CD14-positive monocyte (primary cell): ENCODE measurements at places on chromosomes 7 and 10. TPM values are rescaled to one million over a fixed set of nuclear protein-coding genes. Genes with fewer than 3 reads are reported as not detected.

- no peaks in the 10 kb centered on the region for H3K36me3 ChIP-seq
- no peaks in the 10 kb centered on the region for H3K27me3 ChIP-seq
- no peak overlapping the region for H3K27ac ChIP-seq
- no peaks in the 10 kb centered on the region for H3K4me1 ChIP-seq
- no peak overlapping the region for H3K4me3 ChIP-seq
- no peak for DNase-seq
These were observed 136.4 kb downstream of the VTI1A start for GRCh38 chr10:112583236-112583939.

GRCh38 chr10:70925377-70926225 lies 37.2 kb upstream of the PCBD1 start:
- no peaks in the 10 kb centered on the region for H3K4me1 ChIP-seq
- no peaks in the 10 kb centered on the region for H3K36me3 ChIP-seq
- no peaks in the 10 kb centered on the region for H3K27me3 ChIP-seq
- peak; percentile 29 for DNase-seq
- H3K4me3 ChIP-seq = no peak overlapping the region
- H3K27ac ChIP-seq = no peak overlapping the region

DNA sequence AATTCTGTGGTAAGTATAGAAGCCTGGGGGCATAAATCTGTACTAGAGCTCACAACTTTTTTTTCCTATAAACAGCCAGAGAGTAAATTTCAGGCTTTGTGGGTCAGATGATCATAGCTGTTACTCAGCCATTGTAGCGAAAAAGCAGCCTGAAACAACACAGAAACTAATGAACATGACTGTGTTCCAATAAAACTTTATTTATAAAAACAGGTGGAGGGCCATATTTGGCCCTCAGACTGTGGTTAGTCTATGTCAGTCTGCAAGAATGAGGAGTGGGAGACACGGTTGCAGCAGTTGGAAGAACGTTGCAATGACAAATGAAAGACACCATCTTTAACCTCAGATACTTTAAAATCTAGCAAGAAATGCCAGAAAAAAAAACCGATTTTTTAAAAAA lies 389.6 kb upstream of the PRKCQ start:
- no peaks in the 10 kb centered on the region for H3K27me3 ChIP-seq
- H3K4me1 ChIP-seq = peaks cover 11% of the 10 kb centered on the region
- H3K36me3 ChIP-seq = no peaks in the 10 kb centered on the region
- no peak overlapping the region for H3K4me3 ChIP-seq

DNA sequence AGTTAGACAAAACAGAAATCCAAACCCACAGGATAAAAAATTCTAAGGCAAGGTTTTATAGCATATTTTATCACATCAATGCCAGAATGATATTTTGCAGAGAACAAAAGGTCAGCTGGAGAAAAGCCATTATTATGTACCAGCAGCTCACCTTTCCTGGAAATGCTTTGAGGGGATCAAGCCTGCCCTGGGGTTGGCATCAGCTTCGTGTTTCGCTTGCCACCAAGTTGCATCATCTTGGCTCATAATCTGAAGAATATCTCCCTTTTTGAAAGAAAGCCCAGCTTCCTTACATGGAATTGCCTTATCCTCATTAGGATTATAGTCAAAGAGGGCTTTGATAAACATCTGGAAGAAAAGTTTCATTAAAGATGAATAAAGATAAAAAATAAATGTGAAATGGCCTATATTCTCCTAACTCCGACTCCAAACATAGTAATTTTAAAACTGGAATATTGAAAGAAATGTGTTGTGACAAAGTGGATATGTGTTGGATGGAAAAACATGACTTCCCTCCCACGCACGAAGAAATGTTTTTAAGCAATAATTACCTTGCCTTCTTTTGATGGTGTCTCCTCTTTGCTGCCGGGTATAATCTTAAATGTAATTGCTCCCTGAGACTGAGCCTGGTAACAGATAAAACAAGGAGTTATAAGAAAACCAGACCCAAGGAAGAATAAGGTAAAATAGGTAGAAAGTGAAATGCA lies 121.3 kb upstream of the ODAD2 start:
- DNase-seq = no peak
- H3K36me3 ChIP-seq = peaks cover 89% of the 10 kb centered on the region
- H3K4me1 ChIP-seq = no peaks in the 10 kb centered on the region
- no peak overlapping the region for H3K4me3 ChIP-seq

- H3K36me3 ChIP-seq = no peaks in the 10 kb centered on the region
- no peak for DNase-seq
- no peak overlapping the region for H3K4me3 ChIP-seq
- H3K27me3 ChIP-seq = no peaks in the 10 kb centered on the region
- H3K27ac ChIP-seq = no peak overlapping the region
These were observed 195.4 kb downstream of the BAMBI start for GRCh38 chr10:28872587-28873165.

DNA sequence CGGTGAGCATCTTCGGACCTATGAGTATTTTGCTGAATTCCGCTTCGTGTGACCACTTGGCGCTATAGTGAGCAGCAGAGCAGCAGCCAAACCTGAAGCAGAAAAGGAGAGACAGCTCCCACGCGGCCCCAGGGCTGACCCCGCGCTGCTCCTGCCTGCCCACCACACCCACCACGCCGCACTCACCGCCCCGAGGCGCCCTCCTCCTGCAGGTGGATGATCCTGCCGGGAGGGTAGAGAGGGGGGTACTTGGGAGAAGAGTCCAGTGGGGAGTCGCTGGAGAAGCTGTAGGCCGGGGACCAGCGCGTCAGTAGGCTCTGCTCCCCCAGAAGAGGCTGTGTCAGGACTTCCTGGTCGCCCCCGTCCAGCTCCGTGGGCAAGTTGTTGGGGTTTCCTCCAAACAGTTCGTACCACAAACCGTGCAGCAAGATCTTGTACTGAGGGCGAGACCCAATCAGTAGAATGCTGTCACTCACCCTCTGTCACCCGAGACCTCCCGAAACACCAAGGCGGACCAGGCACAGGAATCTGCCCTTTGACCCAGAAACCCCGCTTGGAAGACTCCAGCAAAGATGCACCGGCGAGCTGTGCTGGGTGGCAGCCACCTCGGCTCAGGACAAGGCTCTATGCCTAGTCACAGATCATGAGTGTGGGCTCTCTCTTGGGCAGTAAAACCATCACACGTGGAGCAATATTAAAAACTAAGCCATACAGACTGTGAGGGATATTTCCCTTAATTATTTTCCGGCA lies 37.6 kb downstream of the DAGLB start:
- no peak overlapping the region for H3K4me3 ChIP-seq
- peak overlapping the region; percentile 54 for H3K27ac ChIP-seq
- H3K36me3 ChIP-seq = peaks cover 95% of the 10 kb centered on the region
- no peak for DNase-seq

- H3K27ac ChIP-seq = no peak overlapping the region
- no peak overlapping the region for H3K4me3 ChIP-seq
- no peaks in the 10 kb centered on the region for H3K36me3 ChIP-seq
- no peaks in the 10 kb centered on the region for H3K27me3 ChIP-seq
- peak; percentile 25 for DNase-seq
These were observed 159.6 kb downstream of the PARD3 start for GRCh38 chr10:34655286-34656170.

GRCh38 chr10:12534824-12535223 lies 185.5 kb downstream of the CAMK1D start:
- no peaks in the 10 kb centered on the region for H3K4me1 ChIP-seq
- DNase-seq = no peak
- no peak overlapping the region for H3K27ac ChIP-seq
- H3K36me3 ChIP-seq = no peaks in the 10 kb centered on the region
- no peaks in the 10 kb centered on the region for H3K27me3 ChIP-seq

DNA sequence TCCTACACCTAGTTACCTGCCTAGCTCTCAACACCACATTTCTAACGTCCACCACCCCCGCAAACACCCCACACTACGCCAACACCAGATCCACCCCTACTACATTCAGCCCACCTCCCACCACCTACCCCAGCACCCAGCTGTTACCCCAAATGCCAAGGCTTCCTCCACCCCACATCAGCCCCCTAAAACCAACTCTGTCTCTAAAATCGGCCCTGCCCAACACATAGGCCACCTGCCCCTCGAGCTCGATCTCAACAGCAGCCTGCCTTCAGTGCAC lies 53.3 kb upstream of the SLF2 start:
- peaks cover 4% of the 10 kb centered on the region for H3K27me3 ChIP-seq
- no peaks in the 10 kb centered on the region for H3K4me1 ChIP-seq
- DNase-seq = no peak

DNA sequence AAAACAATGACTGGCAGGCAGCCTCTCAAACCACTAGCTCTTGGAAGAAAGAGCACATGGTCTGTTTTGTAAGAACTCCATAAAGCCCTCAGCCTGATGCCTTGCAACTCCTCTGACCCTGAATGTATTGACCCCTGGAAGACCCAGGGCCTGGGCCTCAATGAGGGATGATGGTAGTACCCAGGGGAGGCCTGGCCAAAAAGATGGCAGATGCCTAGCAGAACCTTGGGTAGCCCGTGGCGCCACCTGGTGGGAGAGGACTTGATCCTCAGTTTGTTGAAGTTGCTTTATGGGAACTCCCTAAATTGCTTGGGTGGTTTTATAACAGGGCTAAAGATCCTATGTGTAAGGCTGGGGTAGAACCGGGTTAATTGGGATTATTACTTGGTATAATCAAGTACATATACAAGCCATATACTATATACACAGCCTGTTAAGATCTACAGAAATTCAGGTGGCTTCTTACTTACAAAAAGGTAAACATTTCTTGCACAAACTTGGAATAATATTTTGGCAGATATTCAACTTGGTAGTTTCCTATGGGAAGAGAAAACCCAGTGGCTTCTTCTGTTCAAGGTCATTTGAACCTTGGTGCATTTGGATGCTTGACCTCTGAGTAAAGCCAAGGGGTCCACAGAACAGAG lies 95.8 kb upstream of the CACUL1 start:
- no peaks in the 10 kb centered on the region for H3K36me3 ChIP-seq
- H3K4me1 ChIP-seq = peaks cover 9% of the 10 kb centered on the region
- no peaks in the 10 kb centered on the region for H3K27me3 ChIP-seq

DNA sequence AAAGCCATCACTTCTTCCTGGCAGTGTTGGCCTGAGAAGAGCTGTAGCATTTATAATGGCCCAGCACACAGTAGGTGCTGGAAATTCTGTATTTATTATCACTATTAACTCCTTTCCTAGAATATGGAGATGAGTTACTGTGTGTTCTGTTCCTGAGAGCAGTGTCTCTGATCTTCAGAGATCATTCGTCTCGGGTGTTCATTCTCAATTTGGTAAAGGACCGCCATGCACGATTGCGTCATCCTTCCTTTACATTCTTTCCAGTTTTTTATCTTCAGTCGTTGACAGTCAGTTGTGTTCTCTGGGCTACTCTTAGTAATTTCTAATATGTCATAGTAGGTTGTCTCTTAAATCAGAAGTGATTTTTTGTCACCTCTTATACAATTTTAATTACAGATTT lies 18.6 kb downstream of the RNF32 start:
- no peak overlapping the region for H3K27ac ChIP-seq
- no peaks in the 10 kb centered on the region for H3K27me3 ChIP-seq
- H3K4me1 ChIP-seq = no peaks in the 10 kb centered on the region
- no peak for DNase-seq
- H3K36me3 ChIP-seq = no peaks in the 10 kb centered on the region

DNA sequence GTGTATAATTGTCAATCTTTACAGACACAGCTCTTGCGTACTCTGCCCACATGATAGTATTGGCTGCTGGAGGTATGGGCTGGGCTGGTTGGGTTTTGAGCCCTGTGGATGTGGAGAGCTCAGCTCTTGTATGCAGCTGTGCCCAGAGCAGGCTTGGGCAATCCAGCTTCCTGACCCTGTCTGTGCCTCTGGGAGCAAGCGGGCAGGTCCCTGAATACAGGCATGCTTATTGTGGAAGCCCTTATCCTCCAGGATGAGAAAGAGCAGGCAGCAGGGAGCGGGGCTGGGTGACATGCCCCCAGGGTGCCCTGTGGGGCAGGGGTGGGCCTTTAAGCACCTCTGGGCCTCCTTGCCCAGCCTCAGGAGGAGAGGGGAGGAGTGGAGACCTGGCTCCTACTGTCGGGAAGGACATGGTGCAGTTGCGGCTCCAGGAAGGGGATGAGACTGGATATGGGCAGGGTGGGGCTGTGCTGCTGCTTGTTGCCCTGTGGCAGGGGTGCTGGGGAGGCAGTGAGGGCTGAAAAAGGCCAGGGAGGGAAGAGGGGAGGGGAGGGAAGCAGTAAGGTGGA lies 32.7 kb upstream of the SH2D4B start:
- H3K4me1 ChIP-seq = peaks cover 59% of the 10 kb centered on the region
- no peak for DNase-seq
- H3K27ac ChIP-seq = peak overlapping the region; percentile 92
- peaks cover 32% of the 10 kb centered on the region for H3K36me3 ChIP-seq
- peak overlapping the region; percentile 60 for H3K4me3 ChIP-seq

DNA sequence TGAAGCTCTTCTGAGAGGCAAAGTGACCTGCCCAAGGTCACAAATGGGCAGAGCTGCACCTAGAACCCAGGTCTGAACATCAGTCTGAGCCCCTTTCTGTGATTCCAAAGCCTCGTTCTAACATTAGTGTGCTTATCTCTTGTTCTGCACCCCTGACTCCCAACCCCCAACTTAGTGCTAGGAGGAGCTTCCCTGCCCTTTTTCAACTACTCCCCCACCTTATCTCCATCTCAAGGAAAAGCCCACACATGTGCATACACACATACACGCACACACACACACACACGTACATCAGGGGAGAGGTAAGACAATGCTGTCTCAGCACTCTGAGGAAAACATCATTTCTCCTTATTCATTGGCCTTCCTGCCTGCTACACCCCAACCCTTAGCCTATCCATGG lies 8.3 kb downstream of the PRRT4 start:
- DNase-seq = no peak
- H3K36me3 ChIP-seq = no peaks in the 10 kb centered on the region
- peaks cover 37% of the 10 kb centered on the region for H3K27me3 ChIP-seq
- H3K27ac ChIP-seq = no peak overlapping the region
- H3K4me1 ChIP-seq = peaks cover 15% of the 10 kb centered on the region

- H3K4me3 ChIP-seq = no peak overlapping the region
- no peak for DNase-seq
- H3K36me3 ChIP-seq = no peaks in the 10 kb centered on the region
- no peak overlapping the region for H3K27ac ChIP-seq
- H3K27me3 ChIP-seq = peaks cover 5% of the 10 kb centered on the region
These were observed 133.9 kb downstream of the COBL start for GRCh38 chr7:51182636-51183166.

DNA sequence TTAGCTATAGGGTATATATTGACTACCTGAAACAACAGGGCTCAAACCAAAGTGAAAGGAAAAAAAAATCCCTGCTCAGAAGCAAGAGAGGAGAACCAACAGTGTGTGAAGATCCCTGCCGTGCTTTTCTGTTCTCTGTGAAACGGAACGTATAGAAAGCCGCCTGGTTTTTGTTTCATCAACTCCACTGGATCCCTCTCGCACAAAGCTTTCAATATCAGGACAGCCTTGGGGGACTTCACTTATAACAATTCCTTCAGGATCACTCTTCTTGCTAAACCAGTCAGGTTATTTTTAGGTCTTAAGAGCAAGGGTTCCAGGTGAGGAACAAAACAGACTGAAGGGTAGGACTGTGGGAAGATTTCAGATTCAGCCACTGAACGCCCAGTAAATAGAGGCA lies 151.1 kb upstream of the CACNA2D1 start:
- peaks cover 14% of the 10 kb centered on the region for H3K4me1 ChIP-seq
- H3K27me3 ChIP-seq = no peaks in the 10 kb centered on the region
- no peak overlapping the region for H3K4me3 ChIP-seq
- H3K27ac ChIP-seq = no peak overlapping the region
- no peaks in the 10 kb centered on the region for H3K36me3 ChIP-seq
- DNase-seq = no peak

The FOXL3 gene
- not detected in 2 replicates for polyA plus RNA-seq

The CXCL12 gene
- not detected for polyA plus RNA-seq

The ACTL6B gene
- not detected for polyA plus RNA-seq

The UNCX gene
- polyA plus RNA-seq = not detected

The GIMAP4 gene
- polyA plus RNA-seq = 23.8 and 37.3 TPM in 2 replicates

The ASB10 gene
- not detected for polyA plus RNA-seq

The NEUROD6 gene
- not detected for polyA plus RNA-seq

The GRID2IP gene
- not detected for polyA plus RNA-seq

The PIK3AP1 gene
- 95.5 TPM for polyA plus RNA-seq

The PPIA gene
- polyA plus RNA-seq = 1,105 and 1,614 TPM in 2 replicates

The KNDC1 gene
- not detected for polyA plus RNA-seq
